ENCODE measurements at places on chromosomes 4 and X.

- no peak for DNase-seq
Observed at GRCh38 chr4:7275490-7276154, 83.3 kb downstream of the SORCS2 start.

- DNase-seq = no peak
Observed at GRCh38 chr4:178080312-178080711, 638.1 kb upstream of the AGA start.

GRCh38 chr4:119729835-119730670, 101.4 kb upstream of the PDE5A start:
- peak; percentile 96 for DNase-seq

DNA sequence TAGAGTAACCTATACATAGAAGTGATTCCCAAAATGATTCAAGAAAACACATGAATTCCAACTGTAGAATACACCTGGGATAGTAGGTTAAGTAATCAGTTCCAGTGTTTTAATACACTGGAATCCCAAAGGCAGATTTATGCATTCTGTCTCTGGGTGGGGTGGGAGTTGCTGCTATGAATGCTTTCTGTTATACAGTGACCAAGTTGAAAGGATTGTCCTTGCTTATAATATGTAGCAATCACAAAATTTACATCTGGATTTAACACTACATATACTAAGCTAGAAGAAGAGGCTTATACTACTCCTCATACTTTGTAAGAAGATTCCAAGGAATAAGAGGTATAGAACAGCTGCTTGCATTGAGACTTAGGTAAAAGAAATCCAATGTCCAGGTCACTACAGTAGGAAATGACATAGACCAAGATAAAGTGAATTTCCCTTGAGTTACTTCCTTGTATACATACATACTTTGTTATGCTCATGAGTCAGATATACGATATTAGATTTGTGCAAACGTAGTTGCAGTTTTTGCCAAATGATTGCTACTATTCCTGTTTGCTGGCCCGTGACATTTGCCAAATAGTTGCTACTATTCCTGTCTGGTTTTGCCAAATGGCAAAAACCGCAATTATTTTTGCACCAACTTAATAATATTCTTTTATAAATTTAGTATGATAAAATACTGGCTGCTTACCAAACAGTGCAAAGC, 210.5 kb upstream of the DIAPH2 start:
- peak; percentile 21 for DNase-seq

DNA sequence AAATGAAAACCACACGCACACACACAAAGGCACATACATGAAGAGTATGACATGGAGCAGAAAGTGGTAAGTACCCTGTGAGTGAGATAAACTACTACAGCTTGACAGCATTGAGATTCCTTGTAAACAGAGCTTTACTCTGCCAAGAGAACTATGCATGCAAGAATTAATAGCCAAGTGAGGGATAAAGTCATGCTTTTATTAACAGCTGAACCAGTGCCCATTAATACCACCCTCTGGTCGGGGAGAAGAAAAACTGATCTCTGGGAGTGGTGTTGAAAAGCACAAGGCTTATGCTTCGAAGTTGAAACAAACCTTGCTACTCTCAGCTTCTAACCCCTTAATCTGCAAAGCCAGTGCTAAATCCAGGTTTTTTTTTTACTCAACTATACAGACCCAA, 95.9 kb upstream of the C1QTNF7 start:
- DNase-seq = no peak

DNA sequence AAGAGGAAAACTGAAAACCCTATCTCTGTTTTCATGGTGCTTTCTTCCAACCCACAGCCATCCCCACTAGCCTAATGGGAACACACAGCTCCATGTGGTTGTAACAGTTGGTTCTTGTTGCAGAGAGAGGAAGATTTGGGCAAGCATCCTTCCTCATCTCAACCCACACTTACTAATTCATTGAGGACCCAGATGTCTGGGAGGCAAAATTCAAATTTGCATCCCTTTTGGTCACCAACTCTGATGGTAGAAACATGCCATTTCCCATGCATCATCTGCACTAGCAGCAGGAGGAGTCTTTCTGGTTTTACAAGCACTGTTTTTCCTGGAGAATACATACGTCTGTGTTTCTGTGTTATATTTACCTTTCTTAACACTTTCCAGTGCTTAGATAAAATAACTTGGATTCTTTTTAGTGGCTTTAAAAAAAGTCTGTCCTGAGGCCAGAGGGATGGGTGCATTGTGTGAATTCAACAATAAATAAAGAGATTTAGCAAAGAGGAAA, 301.0 kb downstream of the KCTD8 start:
- no peak for DNase-seq
